Activated T-helper 9 cell treated with anti-CD3 and anti-CD28 coated beads, Interleukin-2, amount 50 U/mL, for 16 hours (primary cell): ENCODE measurements at places on chromosomes 4 and X.

GRCh38 chrX:67731061-67731460 is 187.2 kb downstream of the AR start:
- DNase-seq, result no peak

- DNase-seq, result no peak
These were observed 46.9 kb downstream of the TMEM131L start for GRCh38 chr4:153512952-153513500.

DNA sequence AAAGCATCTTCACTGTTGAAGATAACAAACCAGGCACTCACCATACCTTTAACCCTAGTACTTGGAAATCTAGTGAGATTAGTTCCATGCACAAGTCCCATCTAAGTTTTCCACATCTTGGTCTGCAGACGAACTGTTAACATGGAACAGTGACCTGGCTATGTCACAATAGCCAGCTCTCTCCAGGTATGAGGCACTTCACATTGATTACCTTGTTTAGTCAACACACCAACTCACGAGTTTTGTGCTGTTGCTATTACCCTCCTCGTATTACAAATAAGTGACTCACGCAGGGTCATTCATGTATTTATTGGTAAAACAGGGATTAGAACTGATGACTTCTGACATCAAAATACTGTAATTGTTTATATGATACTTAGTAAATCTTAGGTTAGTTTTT is 36.4 kb upstream of the FRAS1 start:
- no peak for DNase-seq

DNA sequence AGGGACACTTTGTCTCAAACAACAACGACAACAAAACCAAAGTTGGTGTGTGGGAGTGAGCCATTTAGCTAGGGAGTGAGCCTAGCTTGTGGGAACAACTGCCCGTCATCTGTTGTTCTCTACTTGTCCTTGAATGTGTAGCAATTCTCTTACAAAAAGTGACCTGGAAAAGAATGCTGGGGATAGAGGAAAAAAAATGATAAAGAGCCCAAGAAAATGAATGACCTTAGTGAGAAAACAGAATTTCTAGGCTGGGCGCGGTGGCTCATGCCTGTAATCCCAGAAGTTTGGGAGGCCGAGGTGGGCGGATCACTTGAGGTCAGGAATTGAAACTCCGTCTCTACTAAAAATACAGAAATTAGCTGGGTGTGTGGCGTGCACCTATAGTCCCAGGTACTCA is 19.6 kb downstream of the SEPTIN6 start:
- DNase-seq, result no peak

- DNase-seq, result no peak
These were observed 187.4 kb downstream of the SOX3 start for GRCh38 chrX:140317462-140317861.
